MCF 10A (cell line): ENCODE measurements at places on chromosomes 16 and 17.
A peak's percentile ranks its signal among the peaks of the same experiment; 100 is the strongest.

GRCh38 chr17:74217037-74217730 is 3.8 kb downstream of the TTYH2 start:
- no peak for DNase-seq

DNA sequence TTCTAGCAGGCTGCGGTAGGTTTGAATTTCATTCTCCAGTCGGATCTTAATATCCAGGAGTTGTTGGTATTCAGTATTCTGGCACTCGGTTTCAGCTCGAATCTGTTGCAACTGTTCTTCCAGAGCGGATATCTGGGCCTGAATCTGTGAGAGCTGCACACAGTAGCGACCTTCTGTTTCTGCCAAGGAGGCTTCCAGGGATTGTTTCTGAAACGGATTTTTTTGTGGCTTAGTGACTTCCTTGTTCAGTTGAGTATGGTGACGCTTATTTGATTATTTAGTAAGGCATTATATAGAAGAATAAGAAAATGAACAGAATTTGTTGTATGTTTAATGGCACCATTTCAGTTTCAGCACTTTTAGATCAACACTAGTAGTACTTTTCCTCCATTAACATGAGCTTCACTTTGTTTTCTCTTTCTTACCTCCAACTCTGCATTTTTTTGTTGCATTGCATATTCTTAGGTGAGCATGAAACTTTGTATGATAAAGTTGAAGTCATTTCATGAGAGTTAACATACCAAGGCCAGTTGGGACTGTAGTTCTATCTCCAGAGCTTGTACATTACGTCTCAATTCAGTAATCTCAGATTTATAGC is 2.8 kb downstream of the KRT10 start:
- peak; percentile 23 for DNase-seq

DNA sequence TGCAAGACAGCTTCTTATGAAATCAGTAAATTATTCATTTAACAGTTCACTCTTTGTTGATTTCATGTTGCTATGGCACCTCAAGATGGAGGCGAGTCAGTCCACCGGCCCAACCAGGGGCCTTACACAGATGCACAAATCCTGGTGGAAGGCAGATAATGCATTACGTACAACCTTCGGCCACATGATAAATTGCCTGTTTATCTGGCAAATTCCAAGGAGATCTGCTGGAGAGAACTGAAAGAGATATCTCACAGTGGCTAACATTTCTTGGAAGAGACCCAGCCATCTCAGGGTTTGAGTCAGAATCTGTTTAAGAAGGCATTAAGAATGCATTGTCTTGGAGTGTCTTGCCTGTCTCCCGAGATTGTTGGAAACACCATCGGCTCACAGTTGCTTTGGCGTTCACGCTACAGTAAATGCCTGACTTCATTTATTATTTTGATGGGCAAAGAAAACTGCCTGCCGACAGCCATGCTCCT is 225.6 kb downstream of the MSI2 start:
- DNase-seq, result no peak

DNA sequence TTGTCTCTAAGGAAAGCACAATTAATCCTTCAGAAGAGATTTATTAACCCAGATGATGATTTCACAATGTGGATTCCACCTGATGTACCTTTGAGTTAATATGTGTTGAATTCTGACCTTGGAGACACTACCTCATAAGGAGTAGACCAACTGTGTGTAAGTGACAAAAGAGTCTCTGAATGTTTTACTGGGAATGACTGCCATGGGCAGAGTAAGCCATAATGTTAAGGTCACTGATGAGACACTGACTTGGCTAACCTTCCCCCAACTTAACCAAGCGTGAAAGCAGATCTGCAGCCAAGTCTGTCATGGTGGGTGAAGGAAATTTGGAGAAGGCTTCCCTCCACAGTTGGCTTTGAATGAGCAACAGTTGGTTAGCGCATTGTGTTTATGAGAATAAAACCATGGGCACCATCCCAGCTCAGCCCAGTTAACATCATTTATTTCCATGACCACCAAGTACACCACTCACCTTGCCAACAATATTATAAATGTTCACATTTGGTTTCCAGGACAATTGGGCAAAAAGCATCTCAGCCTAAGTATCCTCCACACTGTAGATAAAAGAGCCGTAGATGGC is 618.5 kb downstream of the KCNJ2 start:
- DNase-seq, result no peak

- no peak for DNase-seq
Measured at GRCh38 chr17:77211681-77212080, 70.9 kb downstream of the SEC14L1 start.
